ENCODE measurements at places on chromosomes 4 and X.

DNA sequence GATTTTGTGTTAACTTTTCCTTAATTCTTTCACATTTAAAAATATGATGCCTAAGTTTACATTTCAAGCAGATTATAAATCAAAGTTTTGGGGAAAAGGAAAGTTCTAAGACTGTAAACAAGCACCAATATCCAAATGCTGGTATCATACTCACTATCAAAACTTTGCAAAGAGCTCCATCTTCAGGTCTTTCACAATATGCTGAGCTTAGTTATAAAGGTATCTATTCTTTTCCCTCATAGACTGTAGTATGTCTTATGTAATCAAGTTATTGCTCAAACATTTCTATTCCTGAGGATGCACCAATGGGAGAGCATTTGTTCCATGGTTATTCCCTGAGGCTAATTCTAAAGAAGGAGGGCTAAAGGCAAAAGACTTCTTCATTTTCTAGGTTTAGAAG, 207.9 kb upstream of the FAM241A start:
- DNase-seq, result peak; percentile 51

DNA sequence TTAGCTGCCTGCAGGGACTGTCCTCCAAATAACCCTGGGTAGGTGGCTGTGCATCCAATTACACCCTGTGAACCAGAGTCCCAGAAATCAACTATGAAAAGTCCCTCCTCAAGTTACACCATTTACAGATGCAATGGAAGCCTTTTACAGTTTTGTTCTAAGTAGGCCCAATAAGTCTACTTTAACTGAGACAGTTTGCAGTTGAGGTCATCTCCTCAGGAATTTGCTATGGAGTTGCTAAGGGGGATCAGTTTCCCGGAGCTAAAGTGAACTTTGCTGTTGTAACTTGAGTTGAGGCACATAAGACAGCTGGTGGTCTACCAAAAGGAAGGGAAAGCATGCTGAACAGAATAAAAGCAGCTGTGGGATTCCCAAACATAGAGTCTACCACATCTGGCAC, 121.6 kb upstream of the STK26 start:
- no peak for DNase-seq

DNA sequence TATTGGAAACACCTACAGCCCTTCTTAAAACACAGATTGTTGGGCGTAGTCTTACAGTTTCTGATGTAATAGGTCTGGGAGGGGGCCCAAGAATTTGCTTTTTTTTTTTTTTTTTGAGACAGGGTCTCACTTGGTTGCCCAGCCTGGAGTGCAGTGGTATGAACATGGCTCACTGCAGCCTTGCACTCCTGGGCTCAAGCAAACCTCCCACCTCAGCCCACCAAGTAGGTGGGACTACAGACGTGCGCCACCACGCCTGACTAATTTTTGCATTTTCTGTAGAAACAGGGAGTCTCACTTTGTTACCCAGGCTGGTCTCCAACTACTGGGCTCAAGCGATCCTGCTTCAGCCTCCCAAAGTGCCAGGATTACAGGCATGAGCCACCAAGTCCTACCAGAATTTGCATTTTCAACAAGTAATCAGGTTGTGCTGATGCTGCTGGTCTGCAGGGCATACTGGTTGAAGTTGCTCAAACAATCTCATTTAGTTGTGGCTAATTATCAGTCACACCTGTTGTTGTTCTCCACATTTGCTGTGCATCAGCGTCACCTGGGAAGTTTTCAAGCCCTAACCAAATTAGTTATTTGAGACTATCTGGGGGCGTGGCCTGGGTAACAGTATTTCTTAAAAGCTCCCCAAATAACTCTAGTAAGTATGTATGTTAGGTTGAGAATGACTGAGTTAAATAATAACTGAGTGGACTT, 14.0 kb downstream of the TMEM154 start:
- DNase-seq, result no peak

DNA sequence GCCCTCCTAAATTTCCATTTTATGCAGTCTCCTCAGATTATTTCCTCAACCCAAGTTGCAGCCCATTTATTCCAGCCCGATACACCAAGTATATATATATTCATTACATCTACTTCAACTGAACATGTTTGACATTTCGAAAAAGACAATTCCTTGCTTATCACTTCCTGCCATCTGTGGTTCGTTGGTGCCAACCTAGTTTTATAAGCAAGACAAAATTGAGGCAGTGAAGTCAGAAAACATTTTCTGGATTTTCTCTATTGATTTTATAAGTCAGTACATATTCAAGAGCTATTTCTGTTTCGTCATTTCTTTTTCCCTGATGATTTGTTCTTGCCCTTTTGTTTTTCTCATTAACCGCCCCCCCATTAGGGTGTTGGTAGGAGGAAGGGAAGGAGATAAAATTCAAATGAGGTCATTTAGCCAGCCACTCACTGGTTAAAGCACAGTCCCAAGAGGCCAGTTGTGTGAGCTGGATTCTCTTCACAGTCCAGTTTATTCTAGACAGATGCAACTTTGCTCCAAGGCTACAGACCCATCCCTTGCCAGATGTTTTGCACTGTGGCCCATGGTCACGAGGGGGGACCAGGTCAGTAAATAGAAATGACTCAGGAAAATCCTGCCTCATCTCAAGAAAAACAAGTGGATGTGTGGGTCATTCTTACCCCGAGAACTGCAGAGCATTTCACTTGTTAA, 20.3 kb upstream of the VEGFD start:
- DNase-seq, result peak; percentile 59

DNA sequence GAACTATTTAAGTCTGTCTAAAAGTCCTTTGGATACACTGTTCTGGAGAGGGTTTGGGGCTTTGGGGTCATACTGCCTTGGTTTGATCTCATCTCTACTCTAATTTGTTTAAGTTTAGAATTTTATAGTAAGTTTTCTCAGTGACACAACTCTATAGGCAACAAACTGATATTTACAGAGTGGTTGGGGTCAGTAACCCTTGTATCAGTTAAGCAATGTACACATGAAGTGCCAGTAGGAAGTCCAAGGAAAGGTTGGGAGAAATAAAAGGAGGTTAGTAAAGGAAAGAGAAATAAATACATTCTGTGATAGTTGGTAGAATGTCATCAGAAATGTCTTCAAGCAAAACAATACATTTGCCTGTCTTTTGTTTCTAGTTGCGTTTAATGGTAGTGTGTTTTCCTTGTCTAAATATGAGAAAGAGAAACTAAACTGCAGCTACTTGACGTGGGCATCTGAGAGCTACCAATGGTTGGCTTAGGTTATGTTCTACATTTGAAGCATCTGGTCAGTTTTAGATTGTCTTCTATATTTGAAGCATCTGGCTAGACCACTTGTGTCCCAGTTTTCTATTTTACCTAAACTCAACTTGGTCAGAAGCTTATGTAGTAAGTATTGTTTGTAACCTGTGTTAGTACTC, 6.9 kb downstream of the ATP7A start:
- DNase-seq, result no peak

DNA sequence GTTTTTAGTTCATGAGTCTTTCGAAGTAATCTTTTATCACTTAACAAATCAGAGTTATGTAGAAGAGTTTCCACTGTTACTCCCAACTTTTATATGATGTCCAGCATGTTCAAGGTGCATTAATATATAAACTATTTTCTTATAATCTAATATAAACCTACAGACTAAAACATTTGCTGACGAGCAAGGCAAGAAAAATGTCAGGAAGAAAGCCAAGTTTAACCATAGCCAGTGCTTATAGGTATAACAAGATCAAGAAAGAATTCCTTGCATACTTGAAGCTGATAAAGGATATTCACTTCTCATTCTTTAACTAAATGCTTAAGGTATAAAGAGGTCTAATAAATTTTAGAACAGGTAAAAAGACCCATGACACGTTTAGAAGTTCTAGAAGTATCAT, 167.7 kb downstream of the NPNT start:
- peak; percentile 42 for DNase-seq

DNA sequence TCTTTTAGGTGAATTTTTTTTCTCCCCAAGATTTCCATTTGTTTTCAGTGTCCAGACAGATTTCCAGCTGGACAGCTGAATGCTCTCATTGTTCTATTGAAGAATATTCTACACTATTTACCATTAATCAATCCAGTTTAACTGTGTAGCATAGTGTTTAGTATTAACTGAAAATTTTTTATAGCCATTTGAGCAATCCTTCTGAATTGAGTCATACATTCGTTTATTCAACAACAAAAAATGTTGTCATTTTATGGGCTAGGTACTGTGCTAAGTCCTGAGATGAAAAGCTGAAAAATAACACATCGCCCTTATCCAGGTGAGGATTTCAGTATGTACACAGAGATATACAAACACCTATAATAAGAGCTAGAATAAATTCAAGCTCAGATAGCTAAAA, 223.3 kb downstream of the COL25A1 start:
- DNase-seq, result peak; percentile 16

Data from fibroblast of pulmonary artery (primary cell).